NCI-H1694 treated with DMSO at 0.1 percent for 48 hours (cell line): ENCODE measurements at places on chromosomes 13 and 19.

- no peak for DNase-seq
These were observed 1.5 kb upstream of the DCUN1D2 start for GRCh38 chr13:113491982-113492381.

DNA sequence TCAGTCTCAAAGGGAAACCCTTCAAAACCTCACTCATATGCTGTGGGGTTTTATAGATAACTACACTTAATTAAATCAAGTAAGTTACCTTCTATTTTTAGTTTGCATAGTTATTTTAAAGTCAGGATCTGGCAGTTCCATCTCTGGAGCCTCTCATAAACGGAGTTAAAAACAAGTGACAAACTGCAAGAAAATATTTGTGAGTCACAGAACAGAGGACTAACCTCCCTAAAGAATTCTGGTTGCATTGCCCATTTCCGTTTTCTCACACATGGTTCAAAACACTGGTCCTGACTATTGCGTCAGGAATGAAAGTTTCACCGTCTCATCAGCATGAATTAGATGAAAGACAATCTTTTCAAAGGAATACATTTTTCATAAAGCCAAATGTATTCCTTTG is 10.6 kb downstream of the RXFP2 start:
- no peak for DNase-seq

GRCh38 chr13:43884222-43884621 is 4.5 kb downstream of the LACC1 start:
- DNase-seq, result no peak

DNA sequence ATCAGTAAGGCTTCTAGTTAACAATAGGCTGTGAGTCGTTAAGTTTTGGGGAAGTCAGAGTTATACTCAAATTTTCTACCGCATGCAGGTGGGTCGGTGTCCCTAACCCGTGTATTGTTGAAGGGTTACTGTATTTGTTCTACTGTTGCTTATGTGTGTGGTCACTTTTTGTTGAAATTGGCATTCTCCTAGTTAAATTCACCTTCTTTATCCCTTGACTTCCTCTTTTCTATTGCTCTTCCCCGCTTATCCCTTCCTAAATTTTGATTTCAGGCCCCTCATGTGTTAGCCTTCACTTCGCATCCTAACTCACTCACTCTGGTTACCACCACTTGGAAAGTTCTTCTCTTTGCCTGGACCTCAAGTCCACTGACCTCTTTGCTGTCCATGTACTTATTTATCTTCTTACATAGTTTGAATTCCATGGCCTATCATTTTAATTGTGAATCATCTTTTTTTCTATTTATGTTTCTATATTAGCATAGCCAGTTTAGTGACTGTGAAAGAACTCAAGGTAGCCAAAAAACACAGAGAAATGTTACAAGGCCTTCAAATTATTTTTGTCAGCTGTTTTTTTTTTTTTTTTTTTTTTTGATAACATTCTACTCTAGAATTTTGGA is 52.9 kb downstream of the NDFIP2 start:
- no peak for DNase-seq

GRCh38 chr13:108915095-108915633 is 285.8 kb downstream of the MYO16 start:
- no peak for DNase-seq
